ENCODE measurements at places on chromosomes 12 and 14.

DNA sequence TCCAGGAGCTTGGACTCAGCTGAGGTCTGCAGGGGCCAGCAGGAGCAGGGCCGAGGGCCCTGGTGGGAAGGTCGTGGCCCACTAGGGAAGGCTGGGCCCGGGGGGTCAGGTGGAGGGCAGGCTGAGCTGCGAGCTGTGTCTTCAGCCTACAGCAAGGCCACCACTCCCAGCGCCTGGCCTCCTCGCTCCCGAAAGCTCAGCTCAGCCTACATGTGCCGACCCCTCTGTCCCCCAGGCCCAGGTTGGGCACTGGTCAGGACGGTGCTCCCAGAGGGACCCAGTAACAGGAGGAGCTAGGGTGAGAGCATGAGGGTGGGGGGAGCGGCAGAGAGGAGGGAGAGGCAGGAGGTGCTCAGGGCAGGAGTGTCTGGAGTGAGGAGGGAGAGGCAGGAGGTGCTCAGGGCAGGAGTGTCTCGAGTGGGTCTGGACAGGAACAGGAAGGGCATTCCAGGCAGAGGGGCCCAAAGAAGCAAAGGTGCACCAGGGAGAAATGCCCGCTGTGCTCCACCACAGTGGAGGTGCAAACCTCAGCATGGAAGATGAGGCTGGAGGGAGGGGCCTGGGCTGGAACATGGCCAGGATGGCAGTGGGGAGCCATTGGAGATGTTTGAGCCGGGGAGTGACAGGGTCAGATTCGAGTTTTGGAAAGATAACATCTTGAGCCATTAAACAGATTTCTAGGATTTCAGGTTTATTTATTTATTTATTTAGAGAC, 29.1 kb upstream of the GPR132 start:
- DNase-seq = no peak

GRCh38 chr12:27615331-27615891, 80.8 kb upstream of the REP15 start:
- DNase-seq = no peak

- no peak for DNase-seq
These were observed 3.7 kb upstream of the RNASE9 start for GRCh38 chr14:20564501-20564997.

DNA sequence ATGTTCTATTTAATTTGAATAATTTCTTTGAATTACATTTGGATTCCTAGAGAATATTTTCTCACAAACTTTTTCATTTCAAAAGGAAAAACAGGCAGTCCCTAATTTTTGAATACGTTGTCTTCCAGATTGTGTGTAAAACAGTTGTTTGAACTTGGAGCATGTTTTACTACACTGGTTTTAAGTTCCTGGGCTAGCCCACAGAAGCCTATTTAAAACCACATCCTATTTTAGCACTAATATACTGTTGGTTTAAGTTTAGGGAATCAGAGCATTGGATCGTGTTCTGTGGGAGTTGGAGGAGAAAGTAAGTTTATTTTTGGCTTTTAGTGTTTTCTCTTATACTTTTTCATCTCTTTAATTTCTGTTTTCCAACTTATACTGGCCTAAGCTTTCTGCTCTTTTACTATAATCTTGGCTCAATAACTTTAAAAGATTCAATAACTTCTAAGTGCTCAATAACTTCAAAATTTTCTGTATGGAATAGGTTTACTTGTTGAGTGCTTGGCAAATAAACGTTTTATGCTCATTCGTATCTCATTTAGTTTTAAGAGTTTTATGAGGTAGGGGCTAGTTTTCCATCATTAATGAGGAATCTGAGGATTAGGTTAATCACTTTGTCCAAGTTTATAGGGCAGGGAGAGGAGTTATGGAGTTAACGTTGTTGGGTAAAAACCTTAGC, 14.9 kb downstream of the LEMD3 start:
- no peak for DNase-seq

- no peak for DNase-seq
These were observed 139.8 kb upstream of the PWP1 start for GRCh38 chr12:107545737-107546353.

- DNase-seq = no peak
These were observed 75.5 kb upstream of the DCD start for GRCh38 chr12:54723379-54724256.

DNA sequence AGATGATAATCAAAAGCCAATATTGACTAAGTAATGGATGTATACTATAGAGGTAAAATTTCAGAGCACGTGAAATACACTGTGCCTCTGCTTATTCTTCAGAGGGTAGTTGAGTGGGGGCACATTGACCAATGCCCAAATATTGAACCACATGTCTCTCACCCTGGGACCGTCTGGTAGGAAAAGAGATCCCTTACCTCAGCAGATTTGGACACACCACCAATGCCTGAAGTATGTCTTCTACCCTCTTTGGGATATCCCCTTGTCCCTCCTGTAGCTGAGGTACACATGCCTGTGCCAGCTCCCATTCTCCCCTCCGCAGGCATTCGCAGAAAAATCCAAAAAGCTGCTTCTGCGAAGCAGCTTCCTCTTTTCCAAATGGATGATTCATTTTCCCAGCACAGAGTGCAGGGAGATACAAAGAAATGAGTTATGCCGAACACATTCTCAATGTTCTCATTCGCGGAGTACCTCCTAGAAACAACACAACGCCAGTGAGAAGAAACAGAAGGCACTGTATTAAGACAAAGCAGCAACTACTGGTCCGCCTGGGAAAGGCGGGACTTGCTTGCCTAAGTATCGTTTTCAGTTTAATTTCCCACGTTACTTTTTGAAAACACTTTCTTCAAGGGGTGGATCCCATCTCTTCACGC, 691 bp downstream of the ZFYVE26 start:
- no peak for DNase-seq

DNA sequence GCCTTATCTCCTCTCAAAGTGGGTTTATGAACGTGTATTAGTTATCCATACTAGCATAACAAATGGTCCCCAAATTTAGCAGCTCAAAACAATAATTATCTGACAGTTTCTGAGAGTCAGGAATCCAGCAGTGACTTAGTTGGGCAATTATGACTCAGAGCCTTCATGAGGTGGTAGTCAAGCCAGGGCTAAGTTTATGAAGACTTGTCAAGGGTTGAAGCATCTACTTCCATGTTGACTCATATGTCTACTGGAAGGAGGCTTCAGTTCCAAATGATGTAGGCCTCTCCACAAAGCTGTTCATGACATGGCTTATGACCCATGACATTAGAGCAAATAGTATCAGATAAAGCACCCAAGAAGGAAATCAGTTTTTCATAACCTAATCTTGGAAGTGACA, 73.2 kb downstream of the IPO8 start:
- DNase-seq = no peak

GRCh38 chr12:57603815-57604453, 690 bp upstream of the DTX3 start:
- DNase-seq = no peak

DNA sequence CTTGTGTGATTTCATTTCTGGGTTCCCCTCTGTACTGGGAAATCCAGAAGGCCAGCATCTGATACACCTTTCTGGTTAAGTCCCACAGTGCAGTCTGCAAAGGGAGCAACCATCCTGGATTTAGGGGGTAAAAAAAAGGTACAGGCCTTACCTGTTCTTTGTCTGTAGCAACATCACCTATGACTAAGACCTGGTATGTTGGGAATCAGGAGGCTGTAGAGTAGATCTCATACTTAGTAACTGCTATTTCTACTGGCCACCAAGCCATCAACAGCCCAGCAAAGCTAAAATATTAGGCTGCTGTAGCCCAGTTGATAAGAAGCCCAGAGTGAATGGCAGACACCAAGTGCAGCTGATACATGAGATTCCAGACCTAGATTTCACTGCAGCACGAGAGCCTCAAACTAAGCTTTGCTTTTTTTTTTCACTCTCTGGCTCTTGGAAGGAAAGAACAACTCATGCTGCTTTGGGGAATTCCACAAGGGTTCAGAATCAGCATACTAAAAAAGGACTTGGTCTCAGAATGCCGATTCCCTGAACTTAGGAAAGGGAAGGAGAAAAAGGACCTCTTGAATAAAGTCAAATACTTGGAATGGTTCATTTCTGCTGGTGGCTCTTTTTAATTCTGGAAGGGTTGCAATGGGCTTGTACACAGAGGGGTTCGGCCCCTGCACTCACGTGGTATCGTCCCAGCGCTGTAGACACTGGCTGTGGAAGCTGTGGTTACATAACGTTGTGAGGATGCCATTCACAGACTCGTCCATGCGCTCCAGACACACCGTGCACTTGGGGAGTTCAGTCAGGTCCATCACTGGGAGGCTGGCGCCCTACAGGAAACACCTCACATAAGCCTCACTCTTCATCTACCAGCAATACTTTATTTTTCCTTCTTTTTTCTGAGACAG, 20.5 kb downstream of the BRAP start:
- DNase-seq = no peak

DNA sequence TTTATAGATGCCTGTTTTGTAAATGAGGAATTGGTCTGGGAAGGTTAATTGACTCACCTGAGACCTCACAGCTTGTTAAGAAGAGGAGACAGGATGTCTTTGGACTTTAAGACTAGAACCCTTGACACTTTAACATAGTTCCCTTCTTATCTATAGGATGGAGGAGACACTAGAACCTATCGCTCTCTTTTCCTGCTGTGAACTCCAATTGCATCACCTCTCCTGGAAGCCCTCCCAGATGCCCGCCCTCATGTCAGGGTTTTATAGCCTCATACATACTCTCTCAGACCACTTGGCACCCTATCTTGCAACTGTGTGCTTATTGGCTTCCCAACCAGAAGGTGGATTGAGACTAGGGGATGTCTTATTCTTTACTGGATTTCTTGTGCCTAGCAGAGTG, 2.5 kb upstream of the CTDSP2 start:
- no peak for DNase-seq

DNA sequence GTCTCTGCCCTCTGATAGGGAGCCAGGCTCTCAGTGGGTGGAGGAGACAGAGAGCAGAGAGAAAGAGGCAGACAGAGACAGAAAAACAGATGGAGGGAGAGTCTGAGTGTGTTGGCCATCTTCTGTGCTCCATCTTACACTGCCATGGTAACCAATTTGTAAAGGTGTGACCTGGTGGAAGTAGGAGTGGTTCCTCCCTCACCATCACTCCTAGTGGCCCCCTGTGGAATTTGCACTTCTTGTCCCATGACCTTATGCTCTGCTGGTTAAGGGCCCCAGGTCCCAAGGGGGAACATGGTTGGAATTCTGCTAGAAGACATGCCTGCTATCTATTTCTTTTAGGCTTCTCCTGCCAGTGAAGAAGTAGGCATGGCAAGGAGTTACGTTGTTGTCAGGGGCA, 376.7 kb upstream of the CCDC196 start:
- DNase-seq = no peak

DNA sequence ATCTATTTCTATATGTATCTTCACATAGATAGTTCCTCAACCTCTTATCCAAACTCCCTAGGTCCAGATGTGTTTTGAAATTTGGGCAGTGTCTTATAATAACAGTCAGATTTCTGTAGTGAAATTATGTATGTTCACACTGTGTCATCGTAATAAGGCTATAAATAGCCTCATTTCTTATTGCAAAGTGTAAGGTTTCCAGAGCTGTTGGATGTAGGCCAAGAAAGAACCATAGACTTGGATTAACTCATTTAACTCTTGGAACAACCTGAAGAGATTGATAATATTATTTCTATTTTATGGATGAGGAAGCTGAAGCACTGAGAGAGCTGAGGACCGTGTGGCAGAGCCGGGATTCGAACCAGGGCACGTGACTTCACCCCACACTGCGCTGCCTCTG, 49.0 kb upstream of the PIWIL1 start:
- DNase-seq = no peak

GRCh38 chr12:80189241-80189640, 89.9 kb downstream of the OTOGL start:
- no peak for DNase-seq

- DNase-seq = no peak
These were observed 5.0 kb downstream of the EEF1AKMT3 start for GRCh38 chr12:57777367-57777766.

- DNase-seq = no peak
These were observed 31.5 kb downstream of the CCNK start for GRCh38 chr14:99512571-99513182.

GRCh38 chr12:105113094-105113493, 5.6 kb downstream of the WASHC4 start:
- no peak for DNase-seq

- no peak for DNase-seq
These were observed 7.1 kb upstream of the SERPINA9 start for GRCh38 chr14:94483071-94483451.

- no peak for DNase-seq
These were observed 36.5 kb upstream of the SFSWAP start for GRCh38 chr12:131674373-131674772.

GRCh38 chr14:103593577-103593976, 30.8 kb downstream of the COA8 start:
- no peak for DNase-seq

DNA sequence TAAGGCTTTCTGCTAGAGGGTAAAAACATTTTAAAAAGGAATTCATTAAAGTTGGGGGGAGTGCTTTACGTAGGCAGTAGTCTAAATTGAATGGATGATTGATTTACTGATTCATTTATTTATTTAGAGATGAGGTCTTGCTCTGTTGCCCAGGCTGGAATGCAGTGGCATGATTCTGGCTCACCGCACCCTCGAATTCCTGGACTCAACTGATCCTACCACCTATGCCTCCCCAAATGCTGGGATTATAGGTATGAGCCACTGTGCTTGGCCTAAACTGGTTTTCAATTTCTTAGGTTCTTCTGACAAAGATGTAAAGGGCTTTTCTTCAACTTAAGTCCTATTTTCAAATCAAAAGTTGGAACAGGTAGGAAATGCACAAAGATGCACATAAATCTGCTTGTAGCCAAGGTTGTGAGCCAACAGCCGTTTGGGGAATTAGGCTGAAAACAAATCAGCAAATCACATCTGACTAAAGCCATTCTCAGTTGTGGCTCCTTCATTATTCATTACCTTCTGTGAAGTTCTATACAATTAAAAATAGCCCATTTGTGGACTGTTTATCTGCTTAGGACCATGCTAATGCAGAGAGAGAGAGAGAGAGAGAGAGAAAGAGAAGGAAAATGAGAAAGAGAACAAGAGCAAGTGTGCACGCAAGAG, 218.0 kb downstream of the PPM1H start:
- no peak for DNase-seq

DNA sequence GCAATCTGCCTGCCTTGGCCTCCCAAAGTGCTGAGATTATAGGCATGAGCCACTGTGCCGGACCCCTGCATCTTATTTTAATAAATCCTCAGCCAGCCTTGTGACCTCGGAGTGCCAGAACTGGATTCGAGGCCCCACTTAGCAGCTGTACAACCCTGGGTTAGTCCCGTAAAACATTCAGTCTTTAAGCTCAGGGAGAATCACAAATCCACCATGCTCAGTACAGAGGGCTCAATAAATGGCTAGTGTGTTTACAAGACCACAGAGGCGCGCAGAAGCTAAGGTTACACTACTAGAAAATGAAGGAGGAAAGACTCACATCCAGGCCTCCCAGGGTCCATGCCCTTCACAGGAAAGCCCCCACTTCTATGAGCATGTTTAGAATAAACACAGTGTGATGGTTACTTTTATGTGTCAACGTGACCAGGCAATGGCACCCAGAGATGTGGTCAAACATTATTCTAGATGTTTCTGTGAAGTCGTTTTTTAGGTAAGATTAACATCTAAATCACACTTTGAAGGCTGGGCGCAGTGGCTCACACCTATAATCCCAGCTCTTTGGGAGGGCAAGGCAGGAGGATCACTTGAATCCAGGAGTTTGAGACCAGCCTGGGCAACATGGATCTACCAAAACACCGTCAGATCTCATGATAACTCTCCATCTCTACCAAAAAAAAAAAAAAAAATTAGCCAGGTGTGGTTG, 55.3 kb downstream of the CLMN start:
- DNase-seq = no peak
